ENCODE measurements at places on chromosomes 5 and 9. TPM values are rescaled to one million over a fixed set of nuclear protein-coding genes. Genes with fewer than 3 reads are reported as not detected.

The ADAMTS2 gene
- polyA plus RNA-seq, result 5.0 TPM

The KIAA0825 gene
- polyA plus RNA-seq, result 0.37 TPM

The FGF1 gene
- 5.1 TPM for polyA plus RNA-seq

The C6 gene
- polyA plus RNA-seq, result 6.1 TPM

The DOCK8 gene
- polyA plus RNA-seq, result 2.2 TPM

The OBP2B gene
- not detected for polyA plus RNA-seq

The ANKRD34B gene
- not detected for polyA plus RNA-seq

The SPATA31A3 gene
- polyA plus RNA-seq, result not detected

The BHMT gene
- 0.15 TPM for polyA plus RNA-seq

The SLC22A4 gene
- 2.7 TPM for polyA plus RNA-seq

The SLC45A2 gene
- polyA plus RNA-seq, result not detected

The SH3RF2 gene
- 887 TPM for polyA plus RNA-seq

The GPR151 gene
- polyA plus RNA-seq, result not detected

The SPINK13 gene
- not detected for polyA plus RNA-seq

The EXOC3 gene
- 29.1 TPM for polyA plus RNA-seq
